Hippocampal formation (tissue), 2 donors: ENCODE measurements at places on chromosomes 12 and 14.

DNA sequence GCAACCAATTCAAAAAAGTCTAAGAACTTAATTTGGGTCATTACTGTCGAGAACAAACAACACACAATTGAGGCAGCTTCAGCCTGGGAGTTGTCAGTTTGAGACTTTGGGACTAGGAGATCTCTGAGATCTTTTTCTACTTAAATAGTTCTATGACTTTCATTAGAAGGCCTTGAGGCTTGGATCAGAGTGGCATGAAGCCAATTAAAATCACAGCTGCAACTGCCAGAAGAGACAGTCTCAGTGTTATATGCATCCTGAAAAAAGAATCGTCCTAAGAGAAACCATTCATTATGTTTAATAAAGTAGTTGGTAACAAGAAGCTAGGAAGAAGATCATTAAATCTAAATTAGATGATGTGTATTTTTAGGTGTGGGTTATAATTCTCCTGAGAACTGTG lies 170.8 kb upstream of the RASSF8 start:
- no peak for DNase-seq

DNA sequence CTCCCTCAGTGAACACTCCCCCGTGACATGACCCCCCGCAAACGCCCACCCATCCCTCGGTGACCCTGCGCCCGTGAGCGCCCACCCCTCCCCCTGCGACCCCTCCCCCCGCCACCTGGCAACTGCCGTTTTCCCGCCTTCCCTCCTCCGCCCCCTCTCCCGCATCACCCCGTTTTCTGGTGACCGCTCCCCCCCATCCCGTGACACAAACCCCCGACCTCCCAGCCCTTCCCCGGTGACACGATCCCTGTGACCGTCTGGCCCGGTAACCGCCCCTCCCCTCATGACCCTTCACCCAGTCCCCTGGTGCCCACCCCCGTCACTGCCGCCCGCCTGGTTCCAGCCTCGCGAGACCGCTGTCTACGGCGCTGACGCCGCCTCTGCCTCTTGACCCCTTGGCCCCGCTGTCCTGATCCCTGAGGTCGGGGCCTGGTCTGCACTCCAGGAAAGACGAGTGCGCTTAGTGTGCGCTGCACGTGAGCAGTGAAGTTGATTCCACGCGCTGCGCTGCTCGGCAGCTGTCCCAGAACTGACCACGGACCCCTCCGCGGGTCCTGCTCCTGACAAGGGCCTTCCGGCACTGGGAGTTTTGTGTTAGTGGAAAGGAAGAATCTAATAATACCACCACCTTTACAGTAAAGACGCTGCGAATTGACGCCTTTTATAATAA lies 59.4 kb downstream of the DDX51 start:
- no peak for DNase-seq

GRCh38 chr12:132430838-132431774 lies 58.8 kb upstream of the FBRSL1 start:
- DNase-seq = no peak

- DNase-seq = no peak
Observed at GRCh38 chr12:12718381-12718759, 1.2 kb downstream of the CDKN1B start.

GRCh38 chr12:93121729-93122488 lies 192.8 kb upstream of the EEA1 start:
- no peak for DNase-seq

- peak; percentile 18 for DNase-seq
Observed at GRCh38 chr12:93892423-93893268, 215.5 kb downstream of the CRADD start.

DNA sequence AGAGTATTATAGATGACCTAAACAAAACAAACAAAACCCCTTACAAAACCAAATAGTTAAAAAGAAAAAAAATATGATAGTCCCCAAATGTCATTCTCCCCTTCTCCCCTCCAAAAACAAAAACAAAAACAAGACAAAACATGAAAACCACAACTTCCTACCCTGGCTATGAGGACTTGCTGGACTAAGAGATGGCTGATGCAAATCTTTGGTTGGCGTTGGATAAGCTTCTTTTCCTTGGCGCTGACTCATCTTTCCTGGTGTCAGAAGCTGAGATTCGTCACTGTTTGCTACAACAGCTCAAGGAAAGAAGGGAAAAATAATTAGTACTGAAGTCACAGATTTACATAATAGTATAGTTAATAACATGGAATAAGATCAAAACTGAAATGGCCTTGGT lies 102.5 kb upstream of the BBS10 start:
- no peak for DNase-seq

DNA sequence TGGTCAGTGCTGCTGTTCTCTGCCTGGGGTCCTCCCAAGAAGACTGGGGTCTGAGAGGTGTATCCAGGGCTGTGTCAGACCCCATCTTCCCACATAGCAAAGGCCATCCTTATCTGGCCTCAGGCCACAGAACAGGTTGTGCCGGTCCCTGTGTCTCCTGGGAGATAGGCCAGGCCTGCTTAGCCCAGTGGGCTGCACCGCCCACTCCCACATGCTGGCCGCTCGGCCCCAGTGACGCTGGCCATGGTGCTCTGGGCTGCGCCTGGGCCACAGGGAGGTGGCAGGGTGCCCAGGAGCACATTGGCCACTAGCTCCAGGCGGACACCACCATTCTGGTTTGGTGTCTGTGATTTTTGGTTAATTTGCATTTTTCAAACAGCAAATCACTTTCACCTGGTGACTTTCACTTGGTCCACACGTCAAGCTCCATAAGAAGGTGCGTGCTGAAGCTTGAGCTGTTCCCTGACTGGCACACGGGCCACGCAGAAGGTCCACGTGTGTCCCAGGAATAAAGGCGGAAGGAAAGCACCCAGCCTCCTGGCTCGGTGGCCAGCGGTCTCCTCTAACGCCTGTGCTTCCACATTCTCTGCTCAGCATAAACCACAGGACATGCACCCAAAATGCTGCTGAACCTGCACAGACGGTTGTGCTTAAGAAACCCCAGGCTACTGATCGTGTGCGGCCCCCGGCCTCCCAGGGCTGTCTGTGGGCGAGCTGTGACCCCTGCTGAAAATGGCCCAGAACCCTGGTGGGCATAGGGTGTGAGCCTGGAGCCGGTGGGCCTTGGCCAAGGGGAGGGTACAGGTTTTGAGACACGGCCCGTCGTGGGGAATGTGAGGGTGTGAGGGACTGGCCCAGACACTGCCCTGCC lies 4.6 kb downstream of the FBRSL1 start:
- no peak for DNase-seq

DNA sequence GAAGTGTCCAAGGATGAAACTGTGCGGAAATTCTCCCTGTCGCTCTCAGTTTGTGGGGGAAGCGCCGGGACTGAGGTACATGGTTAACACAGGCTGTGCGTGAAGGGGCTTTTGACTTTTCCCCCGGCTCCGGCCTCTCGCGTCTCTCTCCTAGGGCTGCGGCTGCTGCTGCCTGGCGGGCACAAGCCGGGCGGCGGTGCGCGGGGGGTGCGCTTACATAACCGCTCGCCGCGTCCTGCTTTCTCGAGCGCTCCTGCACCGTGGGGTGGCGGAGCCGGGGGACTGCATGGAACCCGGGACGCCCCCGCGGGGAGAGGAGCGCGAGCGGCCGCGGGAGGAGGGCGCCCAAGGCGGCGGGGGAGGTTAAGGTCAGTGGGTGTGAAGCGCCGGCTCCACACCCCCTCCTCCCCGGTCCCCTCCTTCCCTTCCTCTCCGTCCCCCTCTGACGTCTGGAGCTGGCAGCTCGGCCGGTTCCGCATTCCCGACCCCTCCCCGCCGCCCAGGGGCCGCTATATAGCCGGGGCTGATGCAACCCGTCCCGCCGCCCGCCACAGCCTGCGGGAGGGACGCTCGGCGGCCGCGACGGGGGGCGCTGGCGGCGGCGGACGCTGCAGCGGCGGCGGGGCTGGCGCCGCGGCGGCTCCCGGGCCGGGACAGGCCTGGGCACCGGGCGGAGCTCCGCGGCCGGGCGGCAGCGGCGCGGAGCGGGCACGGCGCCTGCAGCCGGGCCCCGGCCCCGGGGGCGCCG lies at the start of gene JDP2:
TSS of gene JDP2 (plus strand) at position 541 of the 748 bp plus-strand sequence. CDS start 9,899 bp downstream, outside the sequence.
- peak; percentile 76 for DNase-seq

GRCh38 chr14:102180248-102180998 lies 40.7 kb downstream of the WDR20 start:
- no peak for DNase-seq

GRCh38 chr12:2578211-2578610 lies 216.6 kb upstream of the FKBP4 start:
- no peak for DNase-seq

DNA sequence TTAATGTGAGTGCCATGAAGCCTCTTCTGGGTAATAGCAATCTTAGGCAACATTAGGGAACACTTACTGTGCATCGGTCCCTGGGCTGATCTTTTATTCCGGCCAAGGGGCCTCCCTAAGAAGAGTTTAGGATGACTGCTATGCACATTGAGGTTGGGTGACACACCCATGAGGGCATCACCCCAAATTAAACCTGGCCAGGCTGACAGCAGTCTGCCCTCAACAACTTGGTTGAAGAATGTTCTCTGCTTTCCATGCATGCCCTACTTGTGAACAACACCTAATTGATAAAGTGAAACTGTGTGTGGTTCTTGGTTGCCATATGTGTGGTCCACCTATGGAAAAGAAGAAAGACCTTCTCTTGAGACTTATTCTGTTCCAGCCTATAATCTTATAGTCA lies 1098.0 kb downstream of the BCL11B start:
- DNase-seq = no peak

GRCh38 chr12:116186482-116187150 lies 90.9 kb downstream of the MED13L start:
- DNase-seq = no peak

DNA sequence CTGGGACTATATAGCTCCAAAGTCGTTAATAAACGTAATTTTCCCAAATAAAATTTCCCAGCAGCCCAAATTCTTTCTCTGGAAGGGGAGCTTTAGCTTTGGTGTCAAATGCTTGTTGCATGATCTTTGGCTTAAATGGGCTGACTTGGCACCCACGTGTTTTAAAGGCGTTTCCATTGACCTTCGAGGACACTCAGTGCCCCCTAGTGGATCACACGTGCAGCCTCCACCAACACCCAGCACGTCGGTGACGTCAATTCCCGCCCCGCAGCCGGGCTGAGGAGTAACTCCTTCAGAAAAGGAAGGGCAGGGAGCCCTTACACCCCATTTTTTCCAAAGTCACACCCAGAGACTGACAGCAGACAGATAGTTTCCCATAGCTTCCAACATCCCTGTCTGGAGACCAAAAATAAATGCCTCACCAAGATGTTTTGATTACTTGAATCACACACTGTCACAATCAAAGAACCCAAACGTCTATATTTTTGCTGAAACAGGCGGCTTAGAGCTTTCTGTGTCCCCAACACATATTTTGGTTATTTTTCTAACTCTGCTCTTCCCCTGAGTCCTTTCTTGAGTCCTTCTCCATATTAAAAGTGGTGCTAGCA lies 707.9 kb downstream of the AACS start:
- DNase-seq = no peak

DNA sequence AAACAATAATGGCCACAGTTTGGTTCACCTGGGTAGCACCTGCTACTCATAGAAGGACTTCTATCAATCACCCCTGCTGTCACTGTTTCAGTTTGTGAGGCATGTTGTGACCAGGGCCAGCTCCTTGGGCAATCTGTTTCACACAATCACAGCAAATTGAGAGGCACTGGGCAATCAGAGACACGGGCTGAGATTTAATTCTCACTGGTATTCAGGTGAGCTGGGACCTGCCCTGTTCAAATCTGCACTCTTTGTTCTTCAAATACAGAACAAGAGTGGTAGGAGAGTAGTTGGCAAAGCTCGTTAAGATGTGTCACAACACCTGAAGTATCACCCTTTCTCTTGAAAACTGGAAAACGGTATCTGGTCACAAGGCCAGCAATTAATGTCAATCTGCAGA lies 57.8 kb upstream of the NAP1L1 start:
- DNase-seq = no peak

DNA sequence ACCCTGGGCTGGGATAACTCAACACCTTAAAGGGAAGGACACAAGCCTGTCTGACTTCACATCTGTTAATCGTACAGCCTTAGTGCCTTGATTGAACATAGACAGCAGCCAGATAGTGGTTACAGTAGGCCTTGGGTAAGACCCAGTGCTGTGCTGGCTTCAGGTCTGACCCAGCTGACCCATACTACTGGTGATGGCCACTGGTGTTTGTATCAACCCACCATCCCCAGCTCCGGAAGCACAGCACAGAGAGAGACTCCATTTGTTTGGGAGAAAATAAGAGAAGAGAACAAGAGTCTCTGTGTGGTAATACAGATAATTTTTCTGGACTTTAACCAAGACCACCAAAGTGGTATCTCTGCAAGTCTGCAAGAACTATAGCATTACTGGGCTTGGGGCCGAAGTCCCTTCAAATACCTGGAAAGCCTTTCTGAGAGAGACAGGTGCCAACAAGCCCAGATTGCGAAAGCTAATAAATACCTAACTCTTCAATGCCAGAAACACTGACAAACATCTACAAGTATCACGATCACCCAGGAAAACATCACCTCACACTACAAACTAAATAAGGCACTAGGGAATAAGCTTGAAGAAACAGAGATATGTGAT lies 330.1 kb upstream of the GARIN2 start:
- no peak for DNase-seq

DNA sequence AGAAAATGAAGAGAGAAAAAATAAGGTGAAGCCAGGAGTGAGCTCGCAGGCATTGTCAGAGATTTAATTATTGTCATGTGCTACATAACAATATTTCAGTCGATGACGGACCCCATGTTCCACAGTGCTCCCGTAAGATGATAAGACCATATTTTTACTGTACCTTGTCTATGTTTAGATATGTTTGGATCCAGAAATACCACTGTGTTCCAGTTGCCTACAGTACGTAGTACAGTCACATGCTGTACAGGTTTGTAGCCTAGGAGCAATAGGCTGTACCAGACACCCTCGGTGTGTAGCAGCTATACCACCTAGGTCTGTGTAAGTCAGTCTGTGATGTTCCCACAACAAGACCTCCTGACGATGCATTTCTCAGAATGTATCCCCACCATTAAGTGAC lies 137.5 kb downstream of the FBXL14 start:
- DNase-seq = no peak

DNA sequence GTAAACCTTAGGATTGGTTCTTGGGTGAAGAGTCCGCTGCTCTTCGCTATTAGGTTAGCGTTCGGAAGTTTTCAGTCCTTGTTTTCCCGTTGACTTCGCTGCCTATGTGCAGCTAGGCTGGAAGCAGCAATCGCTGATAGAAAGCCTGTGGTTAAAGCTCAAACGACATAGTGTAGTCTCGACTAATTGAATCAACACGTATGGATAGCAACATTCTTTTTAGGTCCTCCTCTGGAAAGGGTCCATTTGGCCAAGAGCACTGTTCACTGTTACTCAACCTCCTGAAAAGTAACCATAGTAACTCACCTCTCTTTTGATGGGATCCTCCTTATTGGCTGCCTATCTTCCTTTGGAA lies 355.5 kb downstream of the SNAPC1 start:
- DNase-seq = peak; percentile 23

GRCh38 chr12:40168868-40169267 lies 55.9 kb upstream of the LRRK2 start:
- DNase-seq = no peak
